Hematopoietic multipotent progenitor cell (in vitro differentiated cells): ENCODE measurements at places on chromosomes 16 and 17. TPM values are rescaled to one million over a fixed set of nuclear protein-coding genes. Genes with fewer than 3 reads are reported as not detected.

DNA sequence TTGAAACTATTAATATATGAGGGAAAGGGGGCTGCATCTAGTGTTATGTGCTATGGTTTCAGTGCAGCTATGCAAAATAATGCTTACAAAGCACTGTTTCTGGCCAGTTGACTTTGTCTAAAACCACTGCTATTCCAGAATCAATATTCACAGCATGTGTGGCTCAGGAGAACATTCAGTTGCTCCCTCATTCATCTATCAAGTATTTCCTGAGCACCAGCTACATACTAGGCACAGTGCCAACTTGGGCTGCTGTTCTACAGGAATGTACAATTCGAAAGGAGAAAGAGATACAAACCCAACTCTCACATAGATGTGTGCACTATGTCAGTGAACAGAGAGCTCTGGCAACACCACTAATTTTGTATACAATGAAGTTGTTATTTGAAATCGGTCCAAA lies 183.0 kb downstream of the PHKB start:
- DNase-seq: no peak

The SCGB1C2 gene
- total RNA-seq: not detected

The ARHGAP23 gene
- total RNA-seq: 16.4 TPM

The SEZ6L2 gene
- total RNA-seq: 1.3 TPM
